ENCODE measurements at places on chromosomes 7 and 10.

- no peak for DNase-seq
These were observed 275.8 kb upstream of the SEMA3D start for GRCh38 chr7:85462671-85463070.

DNA sequence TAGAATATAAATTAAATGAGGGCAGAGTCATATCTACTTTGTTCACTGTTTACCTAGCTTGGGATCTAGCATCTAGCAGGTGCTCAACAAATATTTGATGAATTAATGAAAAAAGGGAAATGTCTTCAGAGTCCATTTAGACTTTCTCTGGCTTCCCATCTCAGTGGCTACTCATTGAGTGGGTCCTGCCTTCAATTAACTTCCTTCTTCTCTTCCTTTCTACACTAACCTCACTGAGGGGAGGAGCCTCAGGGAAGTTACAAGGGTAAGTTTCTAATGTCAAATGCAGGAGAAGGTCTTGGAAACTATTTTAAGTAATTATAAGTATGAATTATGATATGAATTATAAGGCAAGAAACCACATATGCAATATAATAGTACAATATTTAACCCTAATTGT, 28.2 kb upstream of the MPP7 start:
- DNase-seq: no peak

GRCh38 chr10:50946991-50947781, 61.8 kb upstream of the A1CF start:
- no peak for DNase-seq

DNA sequence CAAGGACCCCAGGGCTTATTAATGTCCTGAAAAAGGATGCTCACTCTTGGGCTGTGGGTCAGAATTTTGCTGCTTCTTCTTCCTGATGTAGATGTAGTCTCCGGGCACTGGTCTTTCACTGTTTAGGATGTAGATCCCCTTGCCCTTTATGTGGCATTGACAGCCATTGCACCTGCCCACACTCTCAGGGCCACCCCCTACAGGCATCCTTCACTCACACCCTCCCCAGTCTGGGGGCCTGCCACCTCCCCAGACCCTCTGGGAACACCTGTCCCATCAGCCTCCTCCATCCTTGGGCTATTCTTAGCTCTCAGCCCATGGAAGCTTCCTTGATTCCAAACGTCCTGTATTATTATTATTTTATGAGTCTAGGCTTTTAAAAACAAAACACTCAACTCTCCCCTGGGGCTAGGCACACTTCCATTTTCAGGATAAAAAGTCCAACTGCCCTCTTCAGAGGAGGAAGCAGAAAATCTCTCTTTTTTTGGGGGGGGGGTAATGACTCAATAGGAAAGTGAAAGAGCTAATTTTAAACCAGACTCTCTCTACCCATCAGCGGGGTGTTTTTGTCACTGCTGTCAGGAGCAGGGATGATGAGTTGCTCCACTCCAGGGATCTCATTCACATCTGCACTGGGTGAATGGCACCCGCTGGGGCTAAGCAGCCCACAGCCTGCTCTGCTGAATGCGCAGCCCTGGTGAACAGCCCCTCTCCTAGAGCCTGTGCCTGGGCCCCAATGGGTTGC, 11.5 kb upstream of the KLRG2 start:
- DNase-seq: no peak

DNA sequence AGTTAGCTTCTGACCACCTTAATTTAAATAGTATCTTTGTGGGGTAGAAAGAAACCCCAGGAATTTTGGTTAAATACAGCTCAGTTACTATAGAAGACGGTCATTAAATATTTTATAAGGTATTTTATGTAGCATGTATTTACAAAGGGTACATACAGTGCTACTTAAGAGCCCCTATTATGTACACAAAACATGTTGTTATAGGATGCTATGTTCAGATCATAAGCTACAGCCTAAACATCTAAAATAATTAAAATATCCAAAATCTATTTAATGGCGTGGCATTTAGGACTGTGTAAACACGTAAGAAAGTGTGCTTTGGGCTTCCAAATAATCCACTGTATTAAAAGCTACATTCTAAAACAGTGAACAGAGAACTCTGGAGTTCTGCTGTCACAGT, 39.4 kb upstream of the DLX5 start:
- no peak for DNase-seq

DNA sequence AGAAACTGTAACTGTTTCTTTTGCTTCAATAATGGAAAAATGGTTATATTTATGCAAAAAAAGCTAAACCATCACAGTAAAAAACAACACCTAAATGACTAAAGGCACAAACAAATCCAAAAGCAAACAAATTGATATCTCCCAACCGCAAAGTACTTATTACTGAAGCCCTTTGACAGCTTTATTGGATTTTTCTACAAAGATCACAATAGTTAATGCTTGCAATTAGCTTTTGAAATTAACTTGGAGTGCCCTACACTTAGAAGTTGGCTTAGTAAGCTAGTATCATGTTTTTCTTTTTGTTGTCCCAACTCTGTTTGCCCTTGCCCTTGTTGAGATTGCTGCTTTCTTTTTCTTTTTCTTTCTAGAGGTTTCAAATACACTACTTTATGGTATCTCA, 257.5 kb downstream of the INHBA start:
- DNase-seq: no peak

DNA sequence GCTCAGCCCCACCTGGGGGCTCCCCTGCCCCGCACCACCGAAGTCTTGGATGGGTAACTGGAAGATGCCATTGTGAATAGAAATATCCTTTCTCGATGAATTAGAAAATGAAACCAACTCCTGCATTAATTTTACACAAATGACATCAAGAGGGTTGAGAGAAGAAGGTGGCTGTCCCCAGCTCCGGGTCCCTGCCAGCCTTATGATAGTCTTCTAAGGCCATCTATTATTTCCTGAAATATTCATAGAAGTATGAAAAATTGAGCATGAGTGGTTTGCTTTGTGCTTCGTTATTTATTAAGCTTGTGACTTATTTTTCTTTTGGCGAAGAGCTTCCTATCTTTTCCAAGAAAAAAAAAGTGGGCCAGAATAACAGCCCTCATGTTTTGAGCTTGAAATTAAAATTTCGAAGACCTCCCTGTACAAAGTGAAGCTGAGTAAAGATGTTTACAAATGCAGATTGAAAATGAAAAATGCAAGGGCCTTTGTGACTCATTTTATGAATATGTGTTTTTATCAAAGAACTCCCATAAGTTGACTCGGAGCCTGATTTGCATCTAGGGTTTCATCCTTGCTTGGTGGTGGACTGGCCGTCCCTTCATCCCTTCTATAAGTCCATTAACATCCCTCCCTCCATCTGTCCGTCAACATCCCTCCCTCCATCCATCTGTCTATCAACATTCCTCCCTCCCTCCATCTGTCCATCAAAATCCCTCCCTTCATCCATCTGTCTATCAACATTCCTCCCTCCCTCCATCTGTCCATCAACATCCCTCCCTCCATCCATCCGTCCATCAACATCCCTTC, 20.5 kb upstream of the CFAP46 start:
- no peak for DNase-seq

- no peak for DNase-seq
These were observed 45.3 kb upstream of the OSBPL3 start for GRCh38 chr7:25025218-25025671.

- DNase-seq: no peak
These were observed 81.7 kb downstream of the DLG5 start for GRCh38 chr10:77844713-77845445.

GRCh38 chr10:77591238-77591880, 46.2 kb downstream of the KCNMA1 start:
- no peak for DNase-seq

GRCh38 chr7:92282930-92283329, 37.2 kb downstream of the ANKIB1 start:
- peak; percentile 24 for DNase-seq

- DNase-seq: no peak
These were observed 33.5 kb upstream of the EN2 start for GRCh38 chr7:155424301-155425010.

- no peak for DNase-seq
These were observed 207.0 kb upstream of the ZMIZ1 start for GRCh38 chr10:78861529-78862327.

DNA sequence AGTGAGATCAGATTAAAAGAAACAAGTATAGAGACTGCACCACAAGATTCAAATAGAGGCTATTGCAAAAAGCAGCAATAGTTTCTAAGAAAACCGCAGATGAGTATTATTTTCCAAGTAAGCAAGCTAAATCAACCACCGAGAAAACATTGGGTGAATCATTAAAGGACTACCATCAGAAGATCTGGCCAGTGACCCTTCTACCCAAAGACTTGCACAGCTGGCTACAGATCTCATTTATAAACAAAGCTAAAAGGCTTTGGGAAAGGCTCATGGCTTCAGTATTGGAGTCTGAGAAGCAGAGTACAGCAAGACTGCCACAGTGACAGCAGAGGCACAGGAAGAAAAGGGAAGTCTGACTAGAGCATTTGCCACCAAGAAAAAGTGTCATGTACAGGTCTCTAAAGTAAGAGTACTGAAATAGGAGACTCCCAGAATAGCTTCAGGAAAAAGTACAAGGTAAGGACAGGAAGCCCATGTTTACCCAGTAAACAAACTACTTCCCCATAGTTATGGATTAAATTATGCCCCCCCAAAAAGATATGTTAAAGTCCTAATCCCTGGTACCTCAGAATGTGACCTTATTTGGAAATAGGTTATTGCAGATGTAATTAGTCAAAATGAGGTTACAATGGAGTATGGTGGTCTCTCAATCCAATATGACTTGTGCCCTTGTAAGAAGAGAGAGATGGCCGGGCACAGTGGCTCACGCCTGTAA, 19.0 kb downstream of the STEAP1 start:
- DNase-seq: no peak

GRCh38 chr7:94425546-94425945, 30.9 kb downstream of the COL1A2 start:
- no peak for DNase-seq

DNA sequence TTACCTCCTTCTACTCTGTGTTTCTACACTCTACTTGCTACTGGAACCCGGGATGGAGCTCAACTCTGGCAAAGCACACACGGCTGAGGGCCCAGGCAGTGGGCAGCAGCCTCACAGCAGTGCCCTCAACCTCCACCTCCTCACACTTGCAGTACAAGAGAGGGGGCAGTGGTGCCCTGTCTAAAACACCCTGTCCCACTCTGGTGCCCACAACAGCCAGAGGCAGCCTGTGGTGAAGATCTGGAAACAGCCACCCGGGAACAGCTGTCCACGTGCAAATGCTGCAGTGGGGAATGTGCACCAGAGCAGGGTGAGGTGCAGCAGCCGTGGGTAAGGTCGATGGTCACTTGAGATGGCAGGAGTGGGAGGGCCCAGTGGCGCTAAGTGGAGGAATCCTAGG, 13.7 kb downstream of the MAT1A start:
- DNase-seq: no peak

- DNase-seq: no peak
These were observed 24.8 kb downstream of the ADCY1 start for GRCh38 chr7:45598886-45599520.

GRCh38 chr7:132317701-132318351, 258.4 kb downstream of the PLXNA4 start:
- no peak for DNase-seq

- peak; percentile 57 for DNase-seq
These were observed 11.8 kb upstream of the DRGX start for GRCh38 chr10:49407552-49408137.

DNA sequence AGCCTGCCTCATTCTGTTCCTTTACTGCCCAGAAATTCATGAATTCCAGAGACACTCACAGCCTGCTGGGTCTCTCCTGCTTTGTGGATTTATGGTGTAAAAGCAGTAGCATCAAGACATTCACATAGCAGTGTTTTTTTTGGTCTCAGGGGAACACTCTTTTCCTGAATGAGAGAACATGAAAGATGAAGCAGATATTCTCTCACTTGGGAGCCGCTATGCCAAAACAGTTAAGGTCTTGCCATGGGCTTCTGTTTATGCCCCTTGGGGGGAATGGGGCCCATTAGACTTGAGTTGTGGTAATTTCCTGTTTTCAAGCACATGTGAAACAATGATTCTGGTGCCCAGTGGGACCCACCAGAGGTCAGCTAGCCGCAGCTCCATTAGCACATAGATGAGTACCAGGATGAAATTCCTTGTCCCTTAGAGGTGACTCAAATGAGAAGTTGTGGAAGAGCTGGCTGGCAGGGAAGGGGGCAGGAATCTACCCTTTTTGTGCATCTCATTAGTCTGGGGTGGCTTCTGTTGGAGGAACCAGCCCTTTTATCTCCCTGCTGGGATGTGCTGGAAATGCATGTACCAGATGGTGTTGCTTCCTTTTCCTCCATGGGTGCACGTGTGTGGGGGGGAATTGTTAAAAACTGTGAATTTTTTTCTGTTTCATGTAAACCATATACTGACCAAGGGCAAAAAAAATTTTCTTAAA, 13.3 kb downstream of the BMPER start:
- DNase-seq: no peak

DNA sequence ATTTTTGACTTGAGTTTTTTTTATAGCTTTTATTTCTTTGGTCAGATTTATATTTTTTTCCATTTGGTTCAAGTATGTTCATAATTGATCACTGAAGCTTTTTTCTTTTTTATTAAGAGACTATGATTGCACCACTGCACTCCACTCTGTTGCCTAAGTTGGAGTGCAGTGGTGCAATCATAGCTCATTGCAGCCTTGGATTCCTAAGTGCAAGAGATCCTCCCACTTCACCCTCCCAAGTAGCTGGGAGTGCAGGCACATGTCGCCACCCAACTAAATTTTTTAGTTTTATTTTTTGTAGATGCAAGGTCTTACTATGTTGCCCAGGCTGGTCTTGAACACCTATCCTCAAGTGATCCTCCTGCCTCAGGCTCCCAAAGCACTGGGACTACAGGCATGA, 97.7 kb upstream of the KIF5B start:
- DNase-seq: no peak

GRCh38 chr7:136857573-136857972, 10.9 kb upstream of the CHRM2 start:
- DNase-seq: no peak

- no peak for DNase-seq
These were observed 75.9 kb upstream of the MAGI2 start for GRCh38 chr7:79529214-79529880.

DNA sequence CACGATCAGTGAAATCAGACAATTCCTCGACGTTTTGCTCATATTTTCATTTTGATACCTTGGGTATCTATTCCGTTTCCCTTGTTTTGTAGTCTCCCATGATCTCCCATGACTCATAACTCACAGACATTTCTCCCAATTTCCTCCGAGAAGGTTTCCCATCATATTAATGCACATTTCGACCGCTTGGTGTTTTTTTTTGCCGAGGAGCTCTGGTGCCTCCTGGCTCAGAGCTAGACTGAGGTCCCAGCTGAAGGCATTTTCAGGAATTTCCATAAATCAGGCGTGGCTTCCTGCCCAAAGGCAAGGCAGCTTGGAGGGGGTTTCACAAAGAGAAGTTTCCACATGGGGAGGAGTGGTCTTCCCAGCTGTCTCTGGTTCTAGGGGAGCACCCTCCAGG, 148.2 kb upstream of the TNS3 start:
- no peak for DNase-seq

GRCh38 chr7:104299323-104299722, 29.1 kb upstream of the LHFPL3 start:
- no peak for DNase-seq

Measured in erythroblast (primary cell).